ENCODE measurements at places on chromosomes 2 and 18. TPM values are rescaled to one million over a fixed set of nuclear protein-coding genes. Genes with fewer than 3 reads are reported as not detected.

GRCh38 chr2:80255918-80256781, 48.4 kb downstream of the LRRTM1 start:
- no peaks in the 10 kb centered on the region for H3K36me3 ChIP-seq
- H3K4me3 ChIP-seq, result no peak overlapping the region
- H3K4me1 ChIP-seq, result no peaks in the 10 kb centered on the region
- H3K27me3 ChIP-seq, result no peaks in the 10 kb centered on the region
- DNase-seq, result no peak

Gene REEP1
- total RNA-seq, result 0.23 TPM

Gene CELF4
- total RNA-seq, result not detected

- no peak for DNase-seq
- no peak overlapping the region for H3K4me3 ChIP-seq
- no peaks in the 10 kb centered on the region for H3K27me3 ChIP-seq
- no peak overlapping the region for H3K27ac ChIP-seq
- no peaks in the 10 kb centered on the region for H3K4me1 ChIP-seq
Measured at GRCh38 chr2:33342705-33343104, 133.7 kb upstream of the RASGRP3 start.

Gene SERPINB11
- total RNA-seq, result not detected

DNA sequence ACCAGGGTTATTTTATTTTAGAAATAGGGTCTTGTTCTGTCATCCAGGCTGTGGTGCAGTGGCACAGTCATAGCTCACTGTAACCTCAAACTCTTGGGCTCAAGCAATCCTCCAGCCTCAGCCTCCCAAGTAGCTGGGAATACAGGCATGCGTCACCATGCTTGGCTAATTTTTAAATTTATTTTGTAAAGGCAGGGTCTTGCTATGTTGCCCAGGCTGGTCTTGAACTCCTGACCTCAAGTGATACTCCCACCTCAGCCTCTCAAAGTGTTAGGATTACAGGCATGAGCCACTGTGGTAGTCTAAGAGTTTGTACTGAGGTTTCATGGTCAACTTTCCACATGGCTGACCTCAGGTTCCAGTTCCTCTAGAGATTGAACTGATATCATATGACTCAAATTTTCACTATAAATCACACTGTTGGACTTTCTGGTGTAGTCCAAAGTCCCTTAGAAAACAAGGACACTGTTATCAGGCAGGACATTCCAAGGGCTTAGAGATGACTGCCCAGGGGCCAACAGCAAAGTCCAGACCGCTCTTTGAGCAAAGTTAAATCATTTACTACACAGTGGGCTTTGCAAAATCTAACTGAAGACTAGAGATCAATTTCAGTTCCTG, 82.0 kb upstream of the MEX3C start:
- no peaks in the 10 kb centered on the region for H3K36me3 ChIP-seq
- DNase-seq, result no peak
- H3K27me3 ChIP-seq, result no peaks in the 10 kb centered on the region
- no peak overlapping the region for H3K4me3 ChIP-seq
- H3K4me1 ChIP-seq, result no peaks in the 10 kb centered on the region

DNA sequence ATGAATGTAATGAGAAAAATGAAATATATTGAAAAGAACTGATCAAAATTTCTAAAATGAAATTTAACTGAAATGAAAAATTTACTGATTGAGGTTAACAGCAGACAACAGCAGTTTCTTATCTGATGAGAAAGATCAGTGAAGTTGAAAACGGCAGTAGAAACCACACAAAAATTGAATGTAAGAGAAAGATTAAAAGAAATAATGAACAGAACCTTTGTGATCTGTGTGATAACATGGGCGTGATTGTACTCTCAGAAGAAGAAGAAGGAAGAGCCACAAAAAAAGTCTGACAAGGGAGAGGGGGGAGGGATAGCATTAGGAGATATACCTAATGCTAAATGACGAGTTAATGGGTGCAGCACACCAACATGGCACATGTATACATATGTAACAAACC, 45.2 kb downstream of the FAM117B start:
- no peak overlapping the region for H3K27ac ChIP-seq
- no peaks in the 10 kb centered on the region for H3K36me3 ChIP-seq
- no peak overlapping the region for H3K4me3 ChIP-seq

DNA sequence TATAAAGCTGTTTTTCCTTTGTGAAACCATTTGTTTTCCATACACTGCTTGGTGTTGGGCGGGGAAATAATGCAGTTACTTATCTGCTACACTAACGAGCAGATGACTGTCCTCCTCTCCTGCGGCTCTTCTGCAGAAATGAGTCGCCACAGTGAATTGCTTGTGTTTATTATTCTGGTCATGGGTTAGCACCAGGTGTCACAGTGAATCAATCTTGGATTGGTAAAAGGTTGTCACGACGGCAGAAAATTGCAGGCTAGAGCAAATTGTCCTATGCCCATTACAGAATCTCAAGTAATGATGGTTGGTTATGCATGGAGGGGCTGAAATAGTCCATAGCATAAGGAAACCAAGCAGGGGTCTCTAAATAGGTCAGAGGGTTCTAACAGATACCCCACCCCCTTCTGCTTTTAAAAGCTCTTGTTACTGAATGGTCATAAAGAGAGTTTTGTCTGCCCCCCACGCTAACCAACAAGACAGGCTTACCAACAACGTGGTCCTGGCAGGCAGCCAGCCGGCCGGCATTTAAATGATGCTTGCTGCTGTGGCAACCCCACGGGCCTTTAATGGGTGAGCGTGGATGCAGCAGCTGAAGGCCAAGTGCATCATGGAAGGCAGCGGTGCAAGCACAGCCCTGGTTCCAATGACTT, 29.5 kb downstream of the RAB31 start:
- DNase-seq, result peak; percentile 72
- peaks cover 93% of the 10 kb centered on the region for H3K4me1 ChIP-seq
- H3K27ac ChIP-seq, result peak overlapping the region; percentile 99
- H3K36me3 ChIP-seq, result no peaks in the 10 kb centered on the region
- no peaks in the 10 kb centered on the region for H3K27me3 ChIP-seq
